Fibroblast of gingiva (primary cell): ENCODE measurements at places on chromosomes 5 and 9.
A peak's percentile ranks its signal among the peaks of the same experiment; 100 is the strongest.

DNA sequence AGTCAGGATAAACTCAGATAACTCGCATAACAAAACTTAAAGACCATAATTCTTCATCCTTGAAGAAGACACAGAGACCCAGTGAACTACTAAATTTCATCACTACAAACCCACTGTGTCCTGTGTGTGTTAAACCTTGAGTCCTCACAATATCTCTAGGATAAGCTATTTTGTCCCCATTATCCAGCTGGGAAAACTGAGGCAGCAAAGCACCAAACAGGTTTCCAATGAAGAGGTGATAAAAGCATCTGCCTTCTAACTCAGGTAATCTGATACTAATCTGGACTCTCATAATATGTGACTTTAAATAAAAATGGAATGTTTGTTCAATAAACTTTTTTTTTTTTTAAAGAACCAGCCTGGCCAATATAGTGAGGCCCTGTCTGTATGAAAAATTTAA, 62.7 kb upstream of the PPP2CA start:
- no peak for DNase-seq

GRCh38 chr9:135701959-135702721, at the start of gene KCNT1:
TSS of gene KCNT1 (plus strand) at chr9:135702185. CDS start at chr9:135702259, 74 bp downstream.
- DNase-seq: no peak

DNA sequence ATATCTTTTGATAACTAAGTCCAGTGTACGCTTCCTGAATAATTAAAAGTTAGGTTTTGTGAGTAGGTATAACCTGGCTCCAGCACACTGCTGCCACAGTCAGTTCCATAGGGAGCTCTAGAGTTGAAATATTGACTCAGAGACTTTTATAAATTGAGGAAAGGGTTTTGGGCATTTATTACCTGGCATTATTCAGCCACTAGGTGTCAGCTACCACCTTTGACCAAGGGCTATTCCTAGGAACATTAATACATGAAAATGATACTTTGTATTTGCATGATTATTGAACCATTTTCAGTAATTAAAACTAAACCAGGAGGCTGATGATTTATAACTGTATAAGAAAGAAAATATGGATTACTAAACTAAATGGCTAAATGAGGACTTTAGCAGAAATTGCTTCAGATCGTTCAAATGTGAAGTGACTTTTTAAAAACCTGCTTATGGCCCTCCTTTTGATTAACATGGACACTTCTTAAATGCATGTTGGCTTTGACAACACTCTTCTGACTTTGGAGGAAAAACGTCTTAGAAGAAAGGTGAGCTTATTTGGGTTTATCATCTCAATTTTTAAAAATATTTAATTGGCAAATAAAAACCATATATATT, 83.0 kb downstream of the SMC2 start:
- DNase-seq: no peak

DNA sequence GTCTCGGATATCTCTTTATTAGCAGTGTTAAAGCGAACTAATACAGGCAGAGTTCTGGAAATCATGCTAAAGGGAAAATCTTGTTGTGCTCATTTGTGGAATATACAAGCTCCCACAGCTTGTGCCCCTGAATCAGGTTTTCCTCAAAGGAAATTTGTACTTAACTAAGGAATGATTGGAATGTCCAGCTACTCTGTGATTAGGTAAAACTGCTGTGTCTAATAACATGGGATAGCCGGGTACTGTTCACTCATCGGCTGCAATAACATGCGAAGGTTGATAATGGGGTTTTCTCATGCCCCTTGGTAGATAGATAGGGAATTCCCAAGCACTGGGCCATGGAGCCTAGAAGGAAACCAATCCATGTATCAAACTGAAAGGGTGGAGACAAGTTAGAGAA, 306.7 kb downstream of the NR2F1-AS1 start:
- DNase-seq: no peak

GRCh38 chr9:34675869-34676268, 13.4 kb upstream of the CCL27 start:
- peak; percentile 40 for DNase-seq

DNA sequence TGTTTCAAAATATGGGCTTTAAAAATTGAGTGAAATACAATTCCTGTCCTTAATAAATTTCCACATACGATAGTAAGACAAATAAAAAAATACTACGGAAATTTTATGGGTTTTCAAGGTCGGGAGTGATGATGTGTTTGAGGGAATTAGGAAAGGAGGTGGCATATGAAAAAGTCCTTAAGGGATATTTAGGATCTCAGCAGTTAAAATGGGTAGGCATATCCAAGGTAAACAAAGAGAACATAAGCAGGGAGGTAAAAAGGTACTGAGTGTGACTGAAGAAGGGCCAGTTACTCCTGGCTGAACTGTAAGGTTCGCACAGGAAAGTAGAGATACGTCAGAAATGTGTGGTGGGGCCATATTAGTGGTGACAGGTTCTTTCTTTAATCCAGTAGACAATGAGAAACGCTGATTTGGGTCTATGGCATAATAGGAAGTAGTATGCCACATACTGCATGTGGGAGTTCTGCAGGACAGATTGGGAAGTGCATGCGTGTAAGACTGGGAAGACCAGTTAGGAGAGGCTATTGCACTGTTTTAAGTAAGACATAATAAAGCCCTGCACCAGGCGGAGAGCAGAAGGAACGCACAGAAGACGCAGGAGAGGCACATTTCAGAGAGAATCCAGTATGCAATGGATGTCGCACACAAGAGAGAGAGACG, 937 bp upstream of the HMGCR start:
- peak; percentile 87 for DNase-seq

DNA sequence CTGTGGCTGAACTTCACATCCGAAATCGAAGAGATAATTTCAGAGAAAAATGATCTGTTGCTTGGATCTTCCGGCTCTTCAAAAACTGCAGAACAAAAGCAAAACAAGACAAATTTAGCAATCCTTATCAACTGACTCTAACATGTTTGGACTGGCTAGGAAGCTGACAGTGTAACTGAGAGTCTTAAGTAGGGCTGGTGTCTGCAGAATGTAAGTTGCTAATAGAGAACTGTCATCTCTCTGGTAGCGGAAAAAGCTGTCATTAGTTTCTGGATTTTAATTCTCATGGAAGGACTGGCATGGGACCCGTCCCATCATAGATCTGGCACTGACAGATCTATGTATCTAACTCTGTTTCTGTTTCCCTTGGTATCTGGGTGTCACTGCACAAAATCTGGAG, 84.4 kb upstream of the GPR151 start:
- DNase-seq: no peak

DNA sequence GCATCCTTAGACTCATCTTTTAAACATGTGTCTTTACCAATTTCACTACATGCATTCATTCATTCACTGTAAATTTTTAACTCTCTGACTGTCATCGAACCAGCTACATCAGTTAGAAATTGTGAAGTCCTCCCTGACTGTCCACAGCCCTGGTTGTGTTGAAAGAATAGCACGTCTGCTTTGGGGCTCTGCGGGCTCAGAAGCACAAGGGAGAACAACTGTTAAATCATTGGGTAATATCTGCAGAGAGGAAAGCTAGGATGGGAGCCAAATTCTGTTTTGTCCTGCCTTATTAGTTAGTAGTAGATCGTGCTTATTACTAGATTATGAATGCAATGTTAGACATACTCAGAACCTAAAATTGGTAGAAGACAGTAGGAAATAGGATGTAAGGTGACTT, 26.3 kb upstream of the FAM120AOS start:
- peak; percentile 74 for DNase-seq

DNA sequence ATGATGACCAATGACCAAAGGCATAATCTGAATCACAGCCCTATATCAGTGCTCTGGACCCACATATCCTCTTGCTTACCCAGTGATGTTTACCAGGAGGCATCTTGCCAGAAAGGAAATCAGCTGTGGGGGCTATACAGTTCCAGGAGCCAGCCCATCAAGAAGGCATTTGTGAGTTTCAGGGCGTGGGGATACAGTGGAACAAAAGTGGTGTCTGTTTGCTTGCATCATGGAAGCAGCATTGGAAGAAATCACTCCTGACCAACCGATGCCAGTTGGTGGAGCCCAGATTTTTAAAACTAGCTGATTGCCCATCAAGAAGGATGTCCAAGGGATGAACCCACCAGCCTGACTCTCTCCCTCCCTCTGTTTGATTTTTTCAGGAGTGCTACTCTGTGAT, 106.5 kb upstream of the EGFLAM start:
- no peak for DNase-seq

GRCh38 chr5:123671042-123671441, 159.1 kb downstream of the CSNK1G3 start:
- DNase-seq: peak; percentile 22
